Vagina (tissue), 2 donors: ENCODE measurements at places on chromosomes 1 and 21. TPM values are rescaled to one million over a fixed set of nuclear protein-coding genes. Genes with fewer than 3 reads are reported as not detected.
A peak's percentile ranks its signal among the peaks of the same experiment; 100 is the strongest.

GRCh38 chr1:29520571-29521437 lies 284.5 kb downstream of the PTPRU start:
- no peaks in the 10 kb centered on the region for H3K4me1 ChIP-seq
- H3K4me3 ChIP-seq: no peak overlapping the region
- H3K27ac ChIP-seq: no peak overlapping the region
- H3K27me3 ChIP-seq: no peaks in the 10 kb centered on the region

DNA sequence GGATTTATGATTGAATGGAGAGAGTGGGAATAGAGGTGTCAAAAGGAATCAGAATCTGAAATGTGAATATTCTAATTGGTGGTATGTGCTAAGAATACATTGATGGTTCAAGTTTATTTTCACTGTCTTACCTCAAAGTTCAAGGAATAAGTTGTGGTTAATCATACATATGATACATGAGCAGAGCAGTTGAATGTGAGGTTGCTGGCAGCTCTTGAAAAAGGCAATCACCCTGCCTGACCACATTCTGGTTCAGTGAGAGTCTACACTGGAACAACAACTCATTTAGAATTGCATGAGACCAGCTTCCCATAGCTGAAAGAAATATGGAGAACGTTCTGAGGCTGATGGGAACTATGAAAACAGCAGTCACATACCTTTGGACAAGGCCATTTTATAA lies 68.3 kb upstream of the ARHGAP29 start:
- H3K27ac ChIP-seq: no peak overlapping the region
- no peaks in the 10 kb centered on the region for H3K27me3 ChIP-seq
- no peaks in the 10 kb centered on the region for H3K36me3 ChIP-seq
- H3K4me3 ChIP-seq: no peak overlapping the region
- DNase-seq: no peak

- no peak for DNase-seq
- H3K4me1 ChIP-seq: peaks cover 23% of the 10 kb centered on the region
- H3K27me3 ChIP-seq: no peaks in the 10 kb centered on the region
- H3K4me3 ChIP-seq: no peak overlapping the region
Measured at GRCh38 chr1:85296980-85297379, 20.5 kb upstream of the BCL10 start.

- DNase-seq: no peak
- H3K4me3 ChIP-seq: no peak overlapping the region
- no peak overlapping the region for H3K27ac ChIP-seq
- H3K4me1 ChIP-seq: no peaks in the 10 kb centered on the region
- H3K36me3 ChIP-seq: no peaks in the 10 kb centered on the region
Measured at GRCh38 chr1:5917591-5918274, 74.5 kb downstream of the NPHP4 start.

DNA sequence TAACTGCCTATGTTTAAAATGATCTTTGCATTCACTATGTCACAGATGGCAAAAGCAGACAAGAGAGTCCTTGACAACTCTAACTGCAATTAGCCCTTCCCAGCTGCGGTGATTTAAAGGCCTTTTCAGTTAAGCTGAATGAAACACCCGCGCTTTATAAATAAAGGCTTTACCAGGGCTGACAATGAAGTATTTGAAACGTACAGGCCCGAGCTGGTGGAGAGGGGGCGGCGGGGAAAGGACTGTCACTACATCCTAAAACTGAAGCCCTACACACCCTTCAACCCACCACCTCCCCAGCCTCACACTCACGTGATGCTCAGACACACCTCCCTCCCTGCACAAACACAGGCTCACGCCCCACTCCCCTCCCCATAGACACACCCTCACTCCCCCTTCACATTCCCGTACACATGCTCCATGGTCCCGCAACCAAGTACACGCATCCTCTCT lies 45.5 kb downstream of the GRIK3 start:
- no peaks in the 10 kb centered on the region for H3K27me3 ChIP-seq
- no peak for DNase-seq
- no peaks in the 10 kb centered on the region for H3K36me3 ChIP-seq
- H3K27ac ChIP-seq: no peak overlapping the region
- H3K4me1 ChIP-seq: peaks cover 5% of the 10 kb centered on the region
- H3K4me3 ChIP-seq: no peak overlapping the region

DNA sequence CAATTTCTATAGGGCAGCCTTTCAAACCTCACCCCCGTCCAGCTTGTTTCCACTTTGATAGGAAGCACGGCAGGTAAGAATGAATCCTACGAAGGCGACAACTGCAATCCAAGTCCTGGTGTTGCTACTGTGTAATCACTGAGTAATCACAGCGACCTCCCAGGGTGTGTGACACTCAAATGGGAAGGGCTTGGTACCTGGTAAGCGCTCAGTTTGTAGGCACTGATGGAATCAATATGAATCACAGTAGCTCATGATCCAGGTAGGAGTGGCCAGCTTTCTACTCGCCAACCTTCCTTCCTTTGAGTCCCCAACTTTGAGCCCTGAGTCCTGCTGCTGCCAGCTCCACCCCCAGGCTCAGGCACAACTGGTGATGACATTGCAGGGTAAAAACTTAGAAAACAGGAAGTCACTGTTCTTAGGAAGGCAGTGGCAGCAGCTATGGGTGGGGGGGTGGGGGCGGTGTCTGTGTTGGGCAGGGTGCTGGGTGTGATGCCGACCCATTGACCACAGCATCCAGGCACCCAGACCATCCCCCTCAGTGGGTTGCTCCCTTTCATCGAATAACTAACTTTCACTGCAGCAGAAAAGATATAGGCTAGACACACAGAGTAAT lies 70.7 kb downstream of the CD247 start:
- no peaks in the 10 kb centered on the region for H3K36me3 ChIP-seq
- no peak for DNase-seq
- H3K27me3 ChIP-seq: no peaks in the 10 kb centered on the region
- H3K27ac ChIP-seq: no peak overlapping the region
- H3K4me1 ChIP-seq: no peaks in the 10 kb centered on the region

GRCh38 chr1:27577504-27578188 lies 26.3 kb downstream of the AHDC1 start:
- peaks cover 85% of the 10 kb centered on the region for H3K4me1 ChIP-seq
- no peaks in the 10 kb centered on the region for H3K36me3 ChIP-seq
- H3K4me3 ChIP-seq: no peak overlapping the region
- H3K27me3 ChIP-seq: no peaks in the 10 kb centered on the region

Gene COL16A1
- 82.3 TPM for total RNA-seq

- H3K27ac ChIP-seq: no peak overlapping the region
- DNase-seq: no peak
- H3K4me3 ChIP-seq: no peak overlapping the region
- no peaks in the 10 kb centered on the region for H3K4me1 ChIP-seq
- no peaks in the 10 kb centered on the region for H3K27me3 ChIP-seq
- H3K36me3 ChIP-seq: no peaks in the 10 kb centered on the region
Measured at GRCh38 chr1:232353001-232353400, 276.9 kb downstream of the SIPA1L2 start.

Gene LRRC38
- total RNA-seq: 2.5 TPM

GRCh38 chr1:77509898-77510297 lies 172.6 kb downstream of the ZZZ3 start:
- H3K36me3 ChIP-seq: no peaks in the 10 kb centered on the region
- DNase-seq: no peak
- no peak overlapping the region for H3K27ac ChIP-seq

DNA sequence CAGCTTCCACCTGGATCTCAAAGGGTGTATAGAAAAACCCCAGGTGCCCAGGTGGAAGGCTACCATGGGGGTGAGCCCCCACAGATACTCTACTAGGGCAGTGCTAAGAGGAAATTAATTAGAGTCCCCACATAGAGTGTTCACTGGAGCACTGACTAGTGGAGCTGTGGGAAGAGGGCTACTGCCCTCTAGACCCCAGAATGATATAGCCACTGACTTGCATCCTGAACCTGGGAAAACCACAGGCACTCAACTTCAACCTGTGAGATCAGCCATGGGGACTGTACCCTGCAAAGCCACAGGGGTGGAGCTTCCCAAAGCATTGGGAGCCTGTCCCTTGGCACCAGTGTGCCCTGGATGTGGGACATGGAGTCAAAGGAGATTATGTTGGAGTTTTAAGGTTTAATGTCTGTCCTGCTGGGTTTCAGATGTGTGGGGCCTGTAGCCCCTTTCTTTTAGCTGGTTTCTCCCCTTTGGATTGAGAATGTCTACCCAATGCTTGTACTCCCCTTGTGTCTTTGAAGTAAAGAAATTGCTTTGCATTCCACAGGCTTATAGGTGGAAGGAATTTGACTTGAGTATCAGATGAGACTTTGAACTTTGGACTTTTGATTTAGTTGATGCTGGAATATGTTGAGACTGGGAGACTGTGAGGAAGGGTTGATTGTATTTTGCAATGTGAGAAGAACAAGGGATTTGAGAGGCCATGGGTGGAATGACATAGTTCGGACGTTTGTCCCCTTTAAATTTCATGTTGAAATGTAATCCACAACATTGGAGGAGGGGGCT lies 31.8 kb upstream of the CDC14A start:
- no peak for DNase-seq
- no peak overlapping the region for H3K27ac ChIP-seq
- H3K36me3 ChIP-seq: no peaks in the 10 kb centered on the region

Gene KCNH1
- total RNA-seq: 3.9 TPM

Gene MAP10
- 2.2 TPM for total RNA-seq

- DNase-seq: no peak
- peaks cover 71% of the 10 kb centered on the region for H3K4me1 ChIP-seq
- H3K4me3 ChIP-seq: no peak overlapping the region
- no peaks in the 10 kb centered on the region for H3K36me3 ChIP-seq
- peak overlapping the region; percentile 85 for H3K27ac ChIP-seq
Measured at GRCh38 chr1:91753878-91754277, 132.1 kb downstream of the TGFBR3 start.

DNA sequence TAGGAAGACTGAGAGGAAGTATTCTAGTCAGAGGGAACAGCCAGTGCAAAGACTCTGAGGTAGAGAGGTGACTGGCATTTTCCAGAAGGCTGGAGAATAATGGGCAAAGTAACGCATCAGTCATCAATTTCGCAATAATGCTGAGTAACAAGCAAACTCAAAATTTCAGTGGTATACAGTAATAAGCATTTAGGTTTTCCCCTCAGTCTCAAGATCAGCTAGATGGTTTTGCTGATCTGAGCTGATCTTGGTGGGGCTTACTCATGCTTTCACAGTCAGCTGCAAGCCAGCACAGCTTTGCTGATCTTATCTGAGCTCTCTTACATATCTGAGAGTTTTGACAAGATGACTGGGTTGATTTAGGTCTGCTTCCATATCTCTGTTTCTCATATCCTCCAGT lies 108.7 kb downstream of the TSEN15 start:
- H3K36me3 ChIP-seq: no peaks in the 10 kb centered on the region
- H3K27me3 ChIP-seq: no peaks in the 10 kb centered on the region
- H3K4me1 ChIP-seq: peaks cover 16% of the 10 kb centered on the region
- no peak for DNase-seq
- no peak overlapping the region for H3K27ac ChIP-seq

DNA sequence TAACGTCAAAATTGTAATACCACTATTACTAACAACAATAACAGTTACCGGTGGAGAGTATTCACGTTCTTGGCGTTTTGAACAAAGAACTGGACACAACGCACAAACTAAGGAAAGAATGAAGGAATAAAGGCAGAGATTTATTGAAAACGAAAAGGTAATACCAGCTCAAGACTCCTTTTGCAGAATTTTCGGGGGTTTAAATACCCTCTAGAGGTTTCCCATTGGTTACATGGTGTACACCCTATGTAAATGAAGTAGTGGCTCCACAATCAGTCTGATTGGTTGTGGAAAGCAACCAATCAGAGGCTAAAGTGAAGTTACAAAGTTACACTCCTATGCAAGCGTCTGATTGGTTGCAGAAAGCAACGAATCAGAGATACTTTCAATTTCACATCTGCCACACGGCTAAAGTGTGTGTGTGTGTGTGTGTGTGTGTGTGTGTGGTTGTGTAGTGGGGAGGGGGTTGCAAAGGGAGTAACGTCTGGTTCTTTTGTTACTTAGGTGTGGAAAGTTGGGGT lies 1.1 kb upstream of the GTF2B start:
- H3K27me3 ChIP-seq: no peaks in the 10 kb centered on the region
- H3K36me3 ChIP-seq: no peaks in the 10 kb centered on the region
- no peak for DNase-seq
- peaks cover 34% of the 10 kb centered on the region for H3K4me1 ChIP-seq

Gene WNT3A
- not detected for total RNA-seq

DNA sequence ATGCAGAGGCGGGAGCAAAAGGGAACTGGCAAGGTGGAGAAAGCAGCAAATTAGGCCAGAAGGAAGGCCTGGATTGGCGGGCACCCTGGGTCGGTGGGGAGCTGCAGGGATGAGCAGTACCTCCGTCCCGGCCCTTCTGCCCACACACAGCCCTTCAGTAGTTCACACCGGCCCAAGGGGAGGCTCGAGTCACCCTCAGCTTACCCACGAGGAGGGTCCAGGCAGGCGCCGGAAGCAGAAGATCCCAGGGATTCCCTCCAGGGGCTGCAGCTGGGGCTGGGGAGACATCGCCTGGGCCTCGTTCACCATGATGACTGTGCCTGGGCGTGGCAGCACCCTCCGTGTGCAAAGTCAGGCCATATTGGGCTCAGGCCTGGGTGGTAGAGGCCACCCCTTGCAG lies 190.0 kb downstream of the PRDM16 start:
- H3K27me3 ChIP-seq: no peaks in the 10 kb centered on the region
- no peaks in the 10 kb centered on the region for H3K36me3 ChIP-seq
- no peaks in the 10 kb centered on the region for H3K4me1 ChIP-seq
- no peak overlapping the region for H3K4me3 ChIP-seq

Gene USP24
- total RNA-seq: 35.8 TPM

Gene YRDC
- 9.1 TPM for total RNA-seq

Gene IGFN1
- not detected for total RNA-seq

Gene AGO3
- 17.2 TPM for total RNA-seq

DNA sequence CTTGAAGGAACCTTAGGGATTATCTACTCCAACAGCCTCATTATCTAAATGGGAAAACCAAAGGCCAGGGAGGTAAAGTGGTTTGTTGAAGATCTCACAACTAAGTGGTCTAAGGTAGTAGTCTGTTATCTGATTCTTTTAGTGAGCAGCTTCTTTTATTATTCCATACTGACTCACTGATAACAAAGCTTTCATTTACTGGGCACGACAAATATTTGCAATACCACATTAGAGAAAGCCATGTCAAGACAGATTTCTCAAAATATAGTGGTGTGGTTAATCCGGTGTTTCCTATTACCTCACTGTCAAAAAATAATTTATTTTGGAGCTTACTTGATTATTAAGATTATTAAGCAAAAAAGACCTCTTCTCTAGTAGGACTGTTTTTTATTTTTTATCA lies 369.1 kb downstream of the S1PR1 start:
- no peaks in the 10 kb centered on the region for H3K36me3 ChIP-seq
- H3K27me3 ChIP-seq: no peaks in the 10 kb centered on the region
- no peak for DNase-seq
- no peaks in the 10 kb centered on the region for H3K4me1 ChIP-seq

- H3K27me3 ChIP-seq: no peaks in the 10 kb centered on the region
- peaks cover 53% of the 10 kb centered on the region for H3K4me1 ChIP-seq
- H3K36me3 ChIP-seq: peaks cover 16% of the 10 kb centered on the region
- H3K27ac ChIP-seq: peak overlapping the region; percentile 90
- H3K4me3 ChIP-seq: peak overlapping the region; percentile 37
Measured at GRCh38 chr21:45470773-45471524, 66.0 kb downstream of the COL18A1 start.
